ENCODE measurements at places on chromosomes 4 and X.
A peak's percentile ranks its signal among the peaks of the same experiment; 100 is the strongest.

DNA sequence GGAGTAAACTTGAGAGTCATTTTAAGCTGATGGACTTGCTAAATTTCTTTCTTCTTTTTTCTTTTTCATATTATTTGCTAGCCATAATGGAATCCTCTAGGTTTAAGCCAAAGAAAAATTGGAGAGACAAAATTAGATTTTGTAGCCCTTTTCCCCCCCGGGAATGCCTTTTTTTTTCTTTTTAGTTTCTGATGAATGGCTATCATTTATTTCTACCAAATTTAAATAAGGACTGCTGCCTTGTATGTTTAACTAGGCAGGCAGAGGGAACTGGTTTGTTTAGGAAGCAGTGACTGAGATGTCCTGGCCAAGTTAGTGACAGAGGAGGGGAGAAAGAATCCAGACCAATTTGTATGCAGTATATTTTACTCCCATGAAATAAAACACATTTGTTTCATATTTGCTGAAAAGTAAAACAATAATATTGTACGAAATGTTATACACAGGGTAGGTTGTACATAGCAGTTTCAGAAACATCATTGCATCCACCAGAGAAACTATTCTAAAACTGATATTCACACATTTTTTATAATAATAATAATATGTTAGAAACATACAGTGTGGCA is 5.7 kb downstream of the PITX2 start:
- DNase-seq: no peak

DNA sequence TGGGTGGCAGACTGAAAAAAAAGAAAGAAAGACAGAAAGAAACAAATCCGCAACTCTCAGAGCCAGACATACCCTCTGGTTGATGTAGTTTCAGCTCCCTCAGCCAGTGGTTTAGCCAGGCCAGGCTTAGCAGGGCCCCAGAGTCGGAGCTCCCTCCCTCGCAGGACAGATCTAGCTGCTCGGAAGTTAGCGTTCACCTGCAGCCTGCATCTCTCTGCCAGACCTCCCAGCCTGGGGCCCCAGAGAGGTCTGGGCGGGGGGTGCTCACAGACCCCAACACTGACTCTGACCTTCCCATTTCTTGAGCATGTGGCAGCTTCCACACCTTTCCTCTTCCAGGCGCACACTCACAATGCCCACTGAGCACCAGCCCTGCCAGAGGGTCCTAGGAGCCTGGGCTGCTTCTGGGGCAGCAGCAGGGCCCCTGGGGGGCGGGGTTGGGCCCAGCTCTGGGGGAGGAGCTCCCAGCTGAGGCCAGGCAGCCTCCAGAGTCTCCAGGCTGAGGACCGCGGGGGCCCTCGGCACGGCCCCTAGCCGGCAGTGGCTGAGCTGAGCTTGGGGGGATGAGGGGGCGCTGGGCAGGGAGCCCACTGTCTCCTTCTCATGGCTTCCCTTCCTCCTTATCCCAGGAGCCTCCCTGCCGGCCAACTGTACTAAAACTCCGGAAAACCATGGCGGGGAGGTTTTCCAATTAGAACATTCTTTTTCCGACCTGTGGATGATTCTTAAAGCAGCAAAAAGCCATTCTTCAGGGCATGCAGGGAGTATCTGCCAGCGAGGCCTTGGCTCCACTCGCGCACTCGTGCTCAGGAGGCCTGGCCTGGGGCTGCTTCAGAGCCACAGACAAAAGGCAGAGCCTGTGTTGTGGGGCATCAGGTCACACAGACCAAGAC is 4.6 kb upstream of the ZNF185 start:
- DNase-seq: no peak

GRCh38 chr4:99833756-99834155 is 17.1 kb downstream of the DAPP1 start:
- no peak for DNase-seq

DNA sequence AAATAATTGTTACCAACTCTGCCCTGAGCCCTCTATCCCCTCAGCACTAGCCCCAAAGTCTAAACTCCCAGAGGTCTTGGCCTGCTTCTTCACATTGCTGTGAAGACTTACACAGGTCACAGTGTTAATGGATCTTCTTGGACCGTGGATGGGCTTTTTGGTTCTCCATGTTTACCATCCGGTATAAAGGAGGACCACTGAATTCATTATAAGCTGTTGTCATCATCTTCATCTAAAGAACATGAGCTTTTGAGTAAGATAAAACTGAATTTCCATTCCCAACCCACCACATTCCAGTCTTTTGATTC is 8.5 kb downstream of the NUDT11 start:
- no peak for DNase-seq

DNA sequence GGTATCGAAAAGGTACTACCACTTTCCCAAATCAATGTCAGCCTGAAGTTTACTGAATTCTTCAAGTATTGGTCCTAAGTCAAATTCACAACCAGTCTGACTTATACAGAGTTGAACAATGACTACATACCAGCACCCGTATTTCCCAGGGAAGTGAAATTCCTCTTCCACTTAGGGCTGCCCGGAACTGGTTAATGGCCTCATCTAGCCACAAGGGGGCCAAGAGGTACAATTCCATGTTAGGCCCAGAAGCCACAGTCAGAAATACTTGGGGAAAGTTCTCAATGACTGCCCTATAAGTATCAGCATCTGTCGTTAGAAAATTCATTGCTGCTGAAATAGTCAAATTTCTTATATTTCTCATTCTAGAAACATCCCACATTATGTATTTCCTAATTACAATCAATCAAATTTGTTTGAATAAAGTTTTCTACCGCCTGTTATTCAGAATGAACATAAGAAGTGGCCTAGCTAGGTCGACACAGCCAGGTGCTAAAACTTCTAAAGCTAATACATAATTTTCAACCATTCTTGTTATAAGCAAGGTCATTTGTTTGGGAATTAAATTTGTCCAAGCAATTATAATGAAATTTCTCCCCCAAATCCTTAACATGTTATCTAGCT is 5.6 kb upstream of the PCDH7 start:
- peak; percentile 53 for DNase-seq

DNA sequence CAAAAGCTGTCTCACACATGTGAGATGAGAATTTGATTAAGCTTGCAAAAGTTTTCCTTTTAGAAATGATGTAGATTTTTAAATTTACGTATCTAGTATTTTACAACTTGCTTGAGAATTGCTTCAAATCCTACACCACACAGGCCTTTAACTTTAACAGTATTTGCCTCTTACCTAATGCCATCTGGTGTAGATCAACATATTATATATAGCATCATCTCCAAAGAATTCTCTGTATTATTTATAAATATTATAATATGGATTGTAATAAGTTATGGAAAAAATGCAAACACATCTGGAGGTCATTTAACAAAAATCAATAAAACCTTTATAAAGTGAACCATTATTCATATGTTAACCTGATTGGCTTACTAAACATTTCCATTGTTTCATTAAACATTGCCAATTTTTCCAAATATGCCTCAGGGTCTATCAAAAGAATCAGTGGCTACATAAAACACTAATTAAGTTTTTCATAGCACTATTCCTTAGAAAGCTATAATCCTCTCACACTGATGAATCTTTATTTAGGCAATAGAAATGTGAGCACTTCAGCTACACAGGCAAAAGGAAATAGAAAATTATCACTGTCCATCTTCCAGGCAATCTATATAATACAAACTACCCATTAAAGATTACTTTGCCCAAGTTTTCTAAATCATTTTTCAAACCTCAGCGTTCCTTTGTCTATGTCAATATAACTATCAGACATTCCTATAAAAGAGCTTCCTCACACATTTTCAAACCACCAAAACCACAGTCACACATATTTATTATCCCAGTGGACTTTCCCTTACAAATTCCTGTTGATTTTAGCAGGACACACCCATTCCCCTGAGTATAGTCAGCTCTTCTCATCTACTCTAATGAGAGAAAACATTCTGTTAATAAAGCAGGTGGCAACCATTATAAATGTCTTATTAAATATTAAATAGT is 83.5 kb upstream of the INTU start:
- DNase-seq: no peak

DNA sequence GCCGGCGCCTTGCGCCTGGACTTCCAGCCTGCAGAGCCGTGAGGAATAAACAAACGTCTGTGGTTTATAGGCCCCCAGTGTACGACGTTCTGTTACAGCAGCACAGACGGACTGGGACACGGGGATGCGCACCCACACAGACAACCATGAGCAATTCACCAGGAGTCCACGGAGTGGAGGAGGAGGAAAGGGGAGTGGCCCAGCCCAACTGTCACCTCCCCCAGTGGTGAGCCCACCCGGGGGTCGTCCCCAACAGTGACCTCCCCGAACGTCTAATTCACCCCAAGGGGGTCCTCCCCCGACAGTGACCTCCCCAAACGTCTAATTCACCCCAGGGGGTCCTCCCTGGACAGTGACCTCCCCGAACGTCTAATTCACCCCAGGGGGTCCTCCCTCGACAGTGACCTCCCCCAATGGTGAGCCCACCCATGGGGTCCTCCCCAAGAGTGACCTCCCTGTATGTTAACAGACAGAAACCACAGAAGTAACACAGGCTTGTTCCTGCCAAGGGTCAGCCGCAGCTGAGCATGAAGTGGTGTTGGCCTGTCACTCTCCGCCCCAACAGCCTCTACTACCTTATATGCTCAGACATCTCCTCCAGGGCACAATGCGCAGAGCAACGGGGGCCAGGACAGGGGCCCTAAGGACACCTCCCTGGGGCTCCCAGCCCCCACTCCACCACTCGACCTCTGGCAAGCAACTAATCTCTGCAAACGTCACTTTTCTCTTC is 6.2 kb downstream of the GAK start:
- DNase-seq: peak; percentile 42

GRCh38 chr4:94256144-94256783 is 48.6 kb downstream of the SMARCAD1 start:
- DNase-seq: no peak

- no peak for DNase-seq
Observed at GRCh38 chrX:82589410-82589809, 918.7 kb upstream of the POU3F4 start.

GRCh38 chrX:140715787-140716186 is 6.2 kb downstream of the LINC00632 start:
- no peak for DNase-seq

DNA sequence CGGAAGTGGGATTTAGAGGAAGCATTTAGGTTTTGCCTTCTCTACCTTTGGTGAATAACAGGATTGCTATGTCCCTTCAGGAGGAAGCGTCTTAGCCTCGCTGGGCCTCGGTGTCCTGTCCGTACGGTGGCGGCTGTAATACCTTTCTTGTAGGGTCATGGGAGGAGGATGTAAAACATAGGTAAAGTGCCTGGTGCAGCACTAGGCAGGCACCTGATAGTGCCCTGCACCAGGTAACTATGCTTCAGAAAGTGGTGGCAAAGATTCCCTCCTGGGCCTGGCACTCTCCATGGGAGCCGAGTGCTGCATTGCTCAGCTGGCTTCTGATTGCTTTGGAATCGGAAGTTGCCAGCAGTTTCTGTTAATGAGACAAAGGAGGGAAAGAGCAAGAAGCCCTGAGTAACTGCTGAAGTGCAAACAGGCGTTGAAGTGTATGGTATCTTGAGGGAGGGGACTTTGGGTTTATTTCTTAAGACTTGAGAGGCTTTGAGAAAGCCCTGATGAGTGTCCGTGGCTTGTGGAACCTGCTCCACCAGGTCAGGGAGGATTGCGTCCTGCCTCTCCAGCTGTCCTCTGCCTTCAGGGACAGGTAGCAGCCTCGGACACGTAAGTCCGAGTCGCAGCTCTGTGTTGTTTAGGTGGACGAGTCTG is 45.8 kb downstream of the TBC1D14 start:
- no peak for DNase-seq

GRCh38 chrX:153947009-153947769 is 2.7 kb upstream of the RENBP start:
- peak; percentile 78 for DNase-seq

DNA sequence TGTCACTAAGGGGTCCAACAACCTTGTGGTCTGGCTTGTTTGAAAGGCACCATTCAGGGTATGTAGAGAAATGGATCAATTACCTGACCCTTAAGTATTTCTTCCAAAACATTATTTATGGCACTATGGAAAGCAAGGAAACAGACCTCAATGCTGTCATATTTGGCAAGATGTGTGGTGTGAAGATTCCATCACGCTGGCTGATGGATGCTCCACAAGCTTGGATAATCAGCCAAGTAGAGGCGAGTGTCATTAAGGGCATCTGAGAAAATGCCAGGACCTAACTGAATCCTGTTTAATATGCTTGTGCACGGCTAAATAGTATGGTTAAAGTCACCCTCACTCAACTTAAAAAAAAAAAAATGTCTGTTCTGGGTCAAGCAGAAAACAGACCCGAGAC is 120.7 kb downstream of the COMMD8 start:
- DNase-seq: no peak

- DNase-seq: peak; percentile 52
Observed at GRCh38 chr4:626201-627091, 1.1 kb downstream of the PDE6B start.

- no peak for DNase-seq
Observed at GRCh38 chrX:64976673-64977040, 407 bp upstream of the ZC4H2 start.

DNA sequence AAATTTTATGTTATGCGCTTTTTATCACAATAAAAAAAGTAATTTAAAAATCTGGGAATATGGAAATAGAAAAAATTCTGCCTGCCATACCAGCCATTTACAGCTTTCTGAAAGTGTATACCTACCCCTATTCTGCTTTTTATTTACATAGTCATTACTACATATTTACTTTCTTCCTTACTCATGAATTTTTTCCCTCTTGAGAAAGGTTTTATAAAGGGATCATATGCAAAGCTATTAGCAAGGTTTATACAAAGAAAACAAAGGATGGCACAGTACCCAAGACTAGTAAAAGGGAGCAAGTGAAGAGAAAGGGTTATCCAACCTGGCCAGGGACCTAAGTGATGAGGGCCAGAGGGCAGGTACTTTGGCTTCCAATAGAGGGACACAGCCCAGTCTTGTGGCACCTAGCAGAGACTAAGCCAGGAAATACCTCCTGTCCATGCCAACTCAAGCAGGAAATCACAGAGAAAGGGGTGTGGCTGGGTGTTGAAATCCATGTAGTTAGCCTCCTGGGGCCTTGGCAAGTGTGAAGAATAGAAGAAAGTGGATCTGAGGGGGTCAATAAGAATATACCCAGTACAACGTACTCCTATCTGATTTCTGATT is 207.3 kb upstream of the VEGFC start:
- DNase-seq: no peak

- DNase-seq: no peak
Observed at GRCh38 chr4:155599085-155599484, 67.6 kb upstream of the GUCY1A1 start.

Measured in ecto neural progenitor cell (in vitro differentiated cells).